ENCODE measurements at places on chromosomes 6 and 20. TPM values are rescaled to one million over a fixed set of nuclear protein-coding genes. Genes with fewer than 3 reads are reported as not detected.

Gene HLA-DRB5
- total RNA-seq = not detected

Gene RUNX2
- 37.2 TPM for total RNA-seq

DNA sequence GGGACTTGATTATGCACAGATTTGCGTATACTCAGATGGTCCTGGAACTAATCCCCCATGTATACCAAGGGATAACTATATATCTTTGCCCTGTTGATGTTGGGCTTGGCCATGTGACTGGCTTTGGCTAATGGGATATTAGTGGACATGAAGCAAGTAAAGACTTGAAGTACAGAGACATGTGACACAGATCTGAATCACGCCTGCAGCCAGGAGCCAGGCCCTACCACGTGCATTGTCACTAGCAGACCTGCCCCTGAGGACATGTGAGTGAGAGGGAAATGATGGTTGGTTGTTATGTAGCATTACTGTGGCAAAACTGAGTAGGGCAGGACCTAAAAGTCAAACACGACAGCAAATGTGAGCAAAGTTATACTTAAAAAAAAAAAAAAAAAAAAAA is 155.7 kb downstream of the AKAP7 start:
- no peak for DNase-seq

DNA sequence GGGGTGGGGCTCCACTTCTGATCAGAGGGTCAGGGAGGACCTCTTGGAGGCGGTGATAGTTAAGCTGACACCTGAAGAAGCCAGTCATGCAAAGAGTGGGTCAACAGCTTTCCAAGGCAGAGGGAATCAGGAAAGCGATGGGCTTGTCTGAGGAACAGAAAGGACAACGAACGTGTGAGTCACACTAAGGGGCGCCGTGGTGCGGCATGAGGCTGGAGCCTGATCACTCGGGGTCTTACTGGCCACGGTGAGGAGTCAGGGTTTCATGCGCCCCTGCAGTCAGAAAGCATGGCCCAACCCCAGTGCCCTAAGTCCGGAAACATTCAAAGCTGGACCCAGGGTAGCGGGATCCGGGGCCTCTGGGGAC is 50.6 kb upstream of the SLC32A1 start:
- DNase-seq = no peak

GRCh38 chr6:143294265-143294860 is 156.1 kb downstream of the ADAT2 start:
- DNase-seq = no peak

GRCh38 chr6:108961985-108962384 is 113.8 kb downstream of the ARMC2 start:
- DNase-seq = peak; percentile 39

Gene PPP1R3G
- total RNA-seq = 1.3 TPM

GRCh38 chr6:97440590-97441176 is 157.7 kb upstream of the MMS22L start:
- peak; percentile 32 for DNase-seq

DNA sequence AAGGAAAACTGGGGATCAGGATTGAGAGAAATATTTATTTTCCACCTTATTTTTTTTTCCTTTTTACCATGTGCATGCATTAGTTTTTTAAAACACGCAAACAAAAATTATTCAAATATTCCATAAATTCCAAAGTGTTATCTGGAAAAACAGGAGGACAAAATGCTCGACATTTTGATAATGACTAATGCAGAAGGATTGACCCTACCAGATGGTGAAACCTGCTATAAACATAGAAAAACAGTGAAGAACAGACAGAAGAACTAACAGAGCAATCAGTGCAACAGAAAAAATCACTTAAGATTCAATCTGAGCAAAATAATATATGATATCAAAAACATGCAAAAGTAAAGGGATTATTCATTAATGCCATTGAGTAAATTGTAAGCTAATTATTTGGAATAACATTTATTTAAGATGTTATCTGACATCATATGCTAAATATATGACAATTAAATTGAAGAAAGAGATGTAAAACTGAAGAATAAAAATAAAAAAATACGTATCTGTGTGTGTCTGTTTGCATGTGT is 218.4 kb downstream of the LMBRD1 start:
- DNase-seq = no peak

- DNase-seq = no peak
Observed at GRCh38 chr6:27924179-27924578, 12.0 kb upstream of the OR2B2 start.

- DNase-seq = no peak
Observed at GRCh38 chr20:61573415-61574305, 321.6 kb downstream of the CDH4 start.

Gene LRRC73
- 0.32 TPM for total RNA-seq

DNA sequence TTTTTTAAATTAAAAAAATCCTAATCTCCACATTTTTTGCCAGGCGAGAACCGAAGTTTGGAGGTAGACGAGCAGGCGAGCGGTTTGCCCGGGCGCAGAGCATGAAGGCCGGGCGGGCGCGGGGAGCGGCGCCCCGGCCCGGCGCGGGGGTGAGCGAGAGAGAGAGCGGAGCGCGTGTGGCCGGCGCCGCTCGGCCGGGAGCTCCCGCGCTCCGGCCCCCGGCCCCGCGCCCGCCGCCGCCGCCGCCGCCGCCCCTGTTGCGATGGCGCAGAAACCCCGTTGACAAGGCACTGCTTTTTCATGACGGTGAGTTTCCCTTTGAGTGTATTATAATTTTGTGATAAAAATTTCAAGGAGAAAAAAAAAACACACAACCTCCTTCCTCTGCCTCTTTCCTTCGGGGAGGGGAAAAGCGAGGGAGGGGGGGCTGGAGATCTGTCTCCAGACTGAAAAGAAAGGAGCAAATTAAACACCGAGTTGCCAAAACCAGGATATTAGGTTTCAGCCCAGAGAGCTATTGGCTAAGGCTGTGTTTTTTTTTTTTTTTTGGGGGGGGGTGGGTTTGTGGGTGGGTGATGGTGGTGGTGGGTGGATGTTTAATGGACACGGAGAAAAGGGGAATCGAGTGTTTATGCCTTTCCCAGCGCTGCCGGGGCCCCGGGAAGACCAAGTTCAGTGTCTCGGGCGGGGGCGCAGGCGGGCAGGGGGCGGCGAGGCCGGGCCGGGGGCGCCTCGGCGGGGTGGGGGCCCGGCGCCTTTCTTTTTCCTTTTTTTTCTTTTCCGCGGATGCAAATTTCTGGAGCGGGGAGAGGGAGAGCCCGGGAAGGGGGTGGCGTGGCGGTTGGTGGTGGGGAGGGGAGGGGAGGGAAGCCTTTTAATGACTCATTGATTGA is at the start of gene BICRAL:
Gene BICRAL (plus strand): TSS at position 257 of the 893 bp plus-strand sequence. CDS start 39,971 bp downstream, outside the sequence.
- peak; percentile 84 for DNase-seq

Gene RALGAPB
- total RNA-seq = 30.5 TPM

Gene HNF4A
- not detected for total RNA-seq

GRCh38 chr6:158361068-158361467 is 48.8 kb downstream of the TULP4 start:
- DNase-seq = no peak

Gene NHLRC1
- 3.4 TPM for total RNA-seq

GRCh38 chr20:46546936-46547335 is 3.5 kb downstream of the OCSTAMP start:
- DNase-seq = no peak

- peak; percentile 41 for DNase-seq
Observed at GRCh38 chr6:159969204-159969912, 476 bp downstream of the IGF2R start.

Gene SLC22A3
- 0.94 TPM for total RNA-seq

GRCh38 chr20:38854654-38855066 is 49.2 kb downstream of the PPP1R16B start:
- no peak for DNase-seq

GRCh38 chr6:141033101-141033500 is 1099.6 kb upstream of the GJE1 start:
- DNase-seq = peak; percentile 12

GRCh38 chr6:163793011-163793983 is 378.8 kb downstream of the QKI start:
- DNase-seq = peak; percentile 80

Gene EFCAB8
- total RNA-seq = not detected

GRCh38 chr6:36349240-36349639 is 12.6 kb upstream of the BNIP5 start:
- DNase-seq = no peak

DNA sequence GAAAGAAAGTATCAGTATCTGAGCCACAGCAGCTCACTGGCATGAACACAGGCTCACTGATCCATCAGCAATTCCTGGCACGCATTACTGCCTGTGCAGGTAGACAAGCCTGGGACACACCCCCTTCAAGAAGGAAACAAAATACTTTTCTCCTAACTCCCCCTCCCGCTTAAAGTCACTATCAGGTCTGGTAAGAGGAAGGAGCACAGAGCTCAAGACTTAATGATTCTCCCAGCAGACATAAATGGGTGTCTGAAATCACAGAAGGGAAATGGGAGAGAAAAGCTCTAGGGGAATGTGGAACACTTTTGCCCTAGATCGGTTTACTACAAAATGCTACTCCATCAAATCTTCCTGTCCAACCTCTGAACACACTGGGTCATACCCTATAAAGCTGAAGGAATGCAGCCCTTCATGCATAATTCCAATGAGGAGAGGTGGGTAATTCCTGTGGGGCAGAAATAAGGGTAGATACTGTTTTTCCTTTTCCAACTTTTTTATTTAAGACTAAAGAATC is at the start of gene ADGRF1:
Gene ADGRF1 (minus strand): TSS at position 58 of the 517 bp plus-strand sequence. CDS start 13,271 bp downstream, outside the sequence.
- DNase-seq = peak; percentile 62

DNA sequence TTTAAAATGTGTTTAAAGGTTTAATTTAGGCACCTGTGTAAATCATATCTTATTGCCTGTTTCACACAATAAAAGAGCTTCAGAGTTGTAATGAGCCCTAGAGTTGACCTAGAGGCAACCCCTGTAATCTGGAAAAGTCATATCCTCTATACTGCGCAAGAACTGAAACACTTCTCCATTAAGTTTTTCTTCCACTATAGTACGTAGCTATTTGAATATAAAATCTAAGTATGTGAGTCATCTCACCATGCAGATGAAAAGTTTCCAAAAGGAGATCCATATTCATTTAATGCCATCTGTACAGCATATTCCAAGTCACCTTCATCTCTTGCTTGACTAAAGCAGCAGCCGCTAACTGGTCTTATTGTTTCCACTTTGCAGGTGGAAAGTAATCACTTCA is 26.0 kb upstream of the TAAR1 start:
- no peak for DNase-seq

DNA sequence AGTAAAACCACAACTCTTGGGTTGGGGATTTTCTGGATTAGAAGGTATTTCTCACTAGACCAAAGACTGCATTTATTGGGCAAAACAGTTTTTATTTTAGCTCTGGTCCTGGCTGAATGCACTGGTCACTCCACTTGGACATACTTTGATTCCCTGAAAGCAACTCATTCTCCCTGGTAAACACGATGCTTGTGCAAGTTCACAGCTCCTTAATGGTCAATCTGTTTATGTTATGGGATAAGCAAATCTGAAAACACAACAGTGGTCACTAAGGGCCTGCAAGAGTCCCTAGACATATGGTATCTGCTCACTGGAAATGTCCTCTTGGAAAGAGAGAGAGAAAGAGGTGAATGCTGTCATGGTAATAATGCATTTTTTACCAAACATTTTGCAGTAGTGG is 559.8 kb downstream of the CDH26 start:
- DNase-seq = no peak

Gene RIPOR2
- total RNA-seq = 18.6 TPM

GRCh38 chr20:33697129-33697528 is 10.9 kb upstream of the E2F1 start:
- DNase-seq = peak; percentile 38

- DNase-seq = peak; percentile 96
Observed at GRCh38 chr6:21742238-21742660, 148.7 kb downstream of the SOX4 start.

Gene ELOVL2
- 7.1 TPM for total RNA-seq

Gene CTSZ
- 14.9 TPM for total RNA-seq

GRCh38 chr20:51569815-51570738 is 27.6 kb upstream of the NFATC2 start:
- peak; percentile 48 for DNase-seq

GRCh38 chr20:10385850-10386544 is 48.0 kb downstream of the MKKS start:
- DNase-seq = no peak

DNA sequence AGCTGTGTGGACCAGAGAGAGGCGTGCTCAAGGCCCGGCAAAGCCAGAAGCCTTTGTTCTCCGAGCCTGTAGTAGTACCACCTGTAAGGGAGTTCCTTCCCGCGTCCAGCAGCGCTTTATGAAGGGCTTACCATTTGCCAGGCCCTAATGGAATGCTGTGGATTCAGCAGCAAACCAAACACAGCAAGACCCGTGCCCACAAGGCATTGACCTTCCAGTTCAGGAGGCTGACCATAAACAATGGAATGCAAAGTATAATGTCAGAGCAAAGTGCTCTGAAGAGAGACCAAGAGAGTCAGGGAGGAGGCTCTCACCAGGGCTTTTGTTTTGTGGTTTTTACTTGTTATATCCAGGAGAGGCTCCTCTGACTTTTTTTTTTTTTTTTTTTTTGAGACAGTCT is 209.8 kb downstream of the ZMYND8 start:
- peak; percentile 100 for DNase-seq

Gene OR5V1
- total RNA-seq = not detected

- no peak for DNase-seq
Observed at GRCh38 chr6:75279418-75279817, 5.2 kb downstream of the TMEM30A start.

DNA sequence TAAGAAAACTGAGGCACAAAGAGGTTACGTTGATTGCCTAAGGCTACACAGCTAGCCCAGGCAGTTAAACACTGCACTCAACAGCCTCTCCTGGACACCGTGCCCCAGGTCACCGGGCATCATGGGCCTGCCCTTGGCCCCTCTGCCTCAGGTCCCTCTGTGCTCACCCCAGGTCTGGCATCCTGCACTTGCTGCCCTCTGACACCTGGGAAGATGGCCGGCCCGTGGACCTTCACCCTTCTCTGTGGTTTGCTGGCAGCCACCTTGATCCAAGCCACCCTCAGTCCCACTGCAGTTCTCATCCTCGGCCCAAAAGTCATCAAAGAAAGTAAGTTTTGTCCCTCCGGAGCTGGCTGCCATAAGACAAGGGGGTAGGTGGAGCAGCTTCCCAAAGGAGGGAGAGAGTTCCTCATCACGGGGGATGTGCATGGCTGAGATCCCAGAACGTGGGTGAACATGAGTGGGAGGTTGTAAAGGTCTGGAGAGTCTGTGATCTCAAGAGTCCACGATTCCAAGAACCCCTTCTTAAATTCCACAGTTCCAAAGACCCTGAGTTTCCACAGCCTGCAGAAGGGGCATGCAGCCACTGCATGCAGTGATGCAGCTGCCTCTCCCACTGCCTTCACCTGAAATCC is 3.0 kb downstream of the BPIFB1 start:
- DNase-seq = no peak

DNA sequence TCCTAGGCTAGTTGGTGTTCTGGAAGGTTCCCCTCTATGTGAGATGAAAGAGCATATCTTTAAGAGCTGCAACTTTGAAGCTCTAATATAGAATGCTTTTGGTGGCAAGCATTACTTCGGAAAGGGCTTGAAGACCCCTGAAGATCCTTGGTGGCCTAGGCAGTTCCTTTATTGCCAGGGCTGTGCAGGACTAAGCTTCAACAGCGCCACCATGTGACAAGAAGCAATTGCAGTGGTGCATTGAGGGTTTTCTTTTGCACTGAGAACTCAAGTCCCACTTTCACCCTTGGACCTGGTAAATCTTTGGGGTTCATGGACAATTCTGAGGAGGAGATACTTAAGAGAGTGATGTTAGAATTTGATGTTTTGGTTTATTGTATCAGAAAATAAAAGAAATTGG is 237.4 kb upstream of the GMDS start:
- no peak for DNase-seq

Gene GPLD1
- total RNA-seq = 0.22 TPM

Gene LTA
- not detected for total RNA-seq

Gene PRR18
- not detected for total RNA-seq

GRCh38 chr6:111175109-111175508 is 87.8 kb downstream of the SLC16A10 start:
- DNase-seq = no peak

- peak; percentile 64 for DNase-seq
Observed at GRCh38 chr20:49286689-49287551, 9.1 kb upstream of the ZNFX1 start.
